ENCODE measurements at places on chromosomes 3 and 15.

DNA sequence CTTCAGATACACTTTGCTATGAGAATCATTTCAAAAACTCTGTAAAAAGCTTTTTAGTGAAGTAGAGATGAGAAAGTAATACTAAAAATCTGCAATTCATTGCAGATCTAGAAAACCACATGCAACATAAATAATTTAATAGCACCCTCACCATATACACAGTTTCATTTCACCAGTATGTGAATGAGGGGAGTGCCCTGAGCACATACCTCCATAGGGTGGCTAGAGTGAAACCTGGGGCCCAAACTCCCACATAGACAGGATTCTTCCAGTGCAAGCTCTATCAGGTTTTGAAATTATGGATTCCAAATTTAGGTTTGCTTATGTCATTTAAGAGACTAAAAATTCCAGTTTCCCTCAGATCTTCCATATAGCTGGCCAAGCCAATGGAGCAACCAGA, 973.4 kb upstream of the CFAP20DC start:
- no peak for DNase-seq

GRCh38 chr15:70589728-70590127, 173.6 kb downstream of the UACA start:
- DNase-seq = no peak

GRCh38 chr3:51675201-51675611, 4.2 kb downstream of the TEX264 start:
- no peak for DNase-seq

DNA sequence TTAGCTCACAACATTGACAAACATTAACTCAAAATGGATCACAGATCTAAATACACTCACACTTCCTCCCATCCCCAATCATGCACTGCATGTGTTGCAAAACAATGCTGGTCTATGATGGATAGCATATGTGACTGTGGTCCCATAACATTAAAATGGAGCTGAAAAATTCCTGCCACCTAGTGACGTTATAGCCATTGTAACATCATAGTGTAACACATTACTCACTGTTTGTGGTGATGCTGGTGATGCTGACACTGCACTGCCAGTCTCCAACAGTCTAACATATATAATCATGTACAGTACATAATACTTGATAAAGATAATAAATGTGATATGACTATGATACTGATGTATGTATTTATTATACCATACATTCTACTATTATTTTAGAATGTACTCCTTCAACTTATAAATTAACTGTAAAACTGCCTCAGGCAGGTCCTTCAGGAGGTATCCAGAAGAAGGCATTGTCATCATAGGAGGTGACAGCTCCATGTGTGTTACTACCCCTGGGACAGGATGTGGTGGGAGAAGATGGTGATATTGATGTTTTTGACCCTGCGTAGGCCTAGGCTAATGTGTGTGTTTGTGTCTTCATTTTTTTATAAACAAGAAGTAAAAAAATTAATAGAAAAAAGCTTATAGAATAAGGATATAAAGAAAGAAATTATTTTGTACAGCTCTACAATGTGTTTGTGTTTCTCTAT, 41.3 kb downstream of the TXNRD3 start:
- no peak for DNase-seq

- DNase-seq = no peak
These were observed 144.6 kb upstream of the ZPLD1 start for GRCh38 chr3:102290241-102290640.

- DNase-seq = peak; percentile 85
These were observed 96.1 kb upstream of the CHD2 start for GRCh38 chr15:92803852-92804609.

- DNase-seq = no peak
These were observed 92.3 kb upstream of the ROPN1 start for GRCh38 chr3:124084022-124084881.

- no peak for DNase-seq
These were observed 16.3 kb upstream of the CRTC3 start for GRCh38 chr15:90513448-90513847.

DNA sequence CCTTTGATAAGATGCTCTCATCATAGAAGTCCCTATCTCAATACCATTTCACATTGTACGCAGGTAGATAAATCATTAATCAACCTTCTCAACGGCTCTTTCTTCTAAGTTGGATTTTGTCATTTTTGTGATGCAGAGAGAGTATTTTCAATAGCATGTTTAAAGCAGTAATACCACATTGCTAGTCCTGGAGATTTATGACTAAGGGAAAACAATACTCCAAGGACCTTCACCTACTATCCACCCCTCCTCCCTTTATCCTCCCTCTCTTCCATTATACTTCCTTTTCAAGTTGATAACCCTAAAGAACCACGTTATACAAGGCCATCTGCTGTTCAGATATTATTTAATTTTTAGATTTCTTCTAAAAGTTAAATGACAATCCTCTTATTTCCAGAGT, 65.3 kb upstream of the CHMP2B start:
- DNase-seq = no peak

- no peak for DNase-seq
These were observed 401.8 kb downstream of the SHQ1 start for GRCh38 chr3:72446218-72447058.

- no peak for DNase-seq
These were observed 97.8 kb upstream of the SELENOK start for GRCh38 chr3:53989451-53989850.

- no peak for DNase-seq
These were observed 237.3 kb downstream of the XXYLT1 start for GRCh38 chr3:195033531-195034091.

- DNase-seq = no peak
These were observed 405.1 kb downstream of the TUSC7 start for GRCh38 chr3:117114517-117115265.

DNA sequence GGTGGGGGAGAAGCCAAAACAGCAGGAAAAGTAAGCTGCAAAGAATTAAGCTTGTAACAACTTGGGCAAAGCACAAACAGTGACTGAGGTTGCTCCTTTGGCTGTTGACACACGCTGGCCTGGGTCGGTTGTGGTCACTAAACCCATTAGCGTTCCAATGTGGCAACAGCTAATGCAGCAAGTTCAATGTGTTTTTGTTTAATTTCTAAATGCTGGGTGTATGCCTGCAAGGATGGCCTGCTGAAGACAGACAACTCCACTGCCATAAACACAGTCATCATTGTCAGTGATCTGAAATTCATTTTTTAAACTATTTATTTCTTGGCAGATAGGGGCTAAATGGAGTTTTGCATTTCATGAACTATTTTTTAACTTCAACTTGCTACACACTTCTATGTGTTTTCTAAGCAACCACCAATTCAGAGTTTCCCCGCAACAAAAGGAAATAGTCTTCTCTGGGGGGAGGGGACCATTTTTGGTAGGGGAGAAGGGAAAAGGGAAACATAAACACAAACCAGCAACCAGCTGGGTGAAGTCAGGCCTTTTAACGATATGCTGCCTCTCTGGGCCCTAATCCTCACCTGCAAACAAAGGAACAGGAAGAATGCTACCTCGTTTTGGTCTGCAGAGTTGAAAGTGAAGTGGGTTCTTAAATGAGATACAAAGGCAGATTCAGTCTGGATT, 34.8 kb upstream of the WNT5A start:
- DNase-seq = no peak

Measured in HTR-8/SVneo (cell line).